Fibroblast of lung (primary cell): ENCODE measurements at places on chromosomes 4 and X.

GRCh38 chr4:151195801-151196200 is 81.2 kb upstream of the PRSS48 start:
- no peak overlapping the region for H3K4me3 ChIP-seq
- H3K36me3 ChIP-seq = no peaks in the 10 kb centered on the region
- peak overlapping the region; percentile 77 for H3K27ac ChIP-seq
- DNase-seq = peak; percentile 78
- H3K4me1 ChIP-seq = peaks cover 3% of the 10 kb centered on the region
- no peaks in the 10 kb centered on the region for H3K27me3 ChIP-seq

- no peaks in the 10 kb centered on the region for H3K36me3 ChIP-seq
- H3K27me3 ChIP-seq = no peaks in the 10 kb centered on the region
- H3K4me3 ChIP-seq = no peak overlapping the region
- H3K27ac ChIP-seq = no peak overlapping the region
- no peak for DNase-seq
Measured at GRCh38 chrX:25383196-25383595, 367.4 kb upstream of the ARX start.

DNA sequence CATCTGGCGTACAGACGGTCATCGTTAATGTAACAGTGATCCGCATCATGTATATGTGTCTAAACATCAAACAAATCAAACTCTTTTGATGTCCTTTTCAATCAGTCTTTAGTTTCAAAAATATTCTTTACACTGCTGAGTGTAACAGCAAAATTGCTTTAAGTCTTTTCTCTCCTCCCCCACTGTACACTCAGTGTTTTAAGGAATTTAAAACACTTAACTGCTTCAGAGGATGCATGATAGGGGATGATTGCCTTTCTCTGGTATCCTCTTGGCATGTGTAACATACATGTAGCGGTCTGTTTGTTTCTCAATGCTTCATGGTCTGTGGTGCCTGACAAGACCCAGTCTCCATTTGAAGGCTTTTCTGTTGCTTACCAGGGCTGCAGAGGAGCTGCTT is 41.6 kb downstream of the LIMCH1 start:
- DNase-seq = no peak
- H3K27me3 ChIP-seq = no peaks in the 10 kb centered on the region
- H3K4me3 ChIP-seq = no peak overlapping the region
- H3K4me1 ChIP-seq = no peaks in the 10 kb centered on the region
- H3K36me3 ChIP-seq = no peaks in the 10 kb centered on the region

GRCh38 chr4:159137176-159137575 is 34.3 kb downstream of the RAPGEF2 start:
- no peak overlapping the region for H3K4me3 ChIP-seq
- DNase-seq = no peak
- no peak overlapping the region for H3K27ac ChIP-seq
- H3K36me3 ChIP-seq = no peaks in the 10 kb centered on the region
- H3K4me1 ChIP-seq = peaks cover 2% of the 10 kb centered on the region

DNA sequence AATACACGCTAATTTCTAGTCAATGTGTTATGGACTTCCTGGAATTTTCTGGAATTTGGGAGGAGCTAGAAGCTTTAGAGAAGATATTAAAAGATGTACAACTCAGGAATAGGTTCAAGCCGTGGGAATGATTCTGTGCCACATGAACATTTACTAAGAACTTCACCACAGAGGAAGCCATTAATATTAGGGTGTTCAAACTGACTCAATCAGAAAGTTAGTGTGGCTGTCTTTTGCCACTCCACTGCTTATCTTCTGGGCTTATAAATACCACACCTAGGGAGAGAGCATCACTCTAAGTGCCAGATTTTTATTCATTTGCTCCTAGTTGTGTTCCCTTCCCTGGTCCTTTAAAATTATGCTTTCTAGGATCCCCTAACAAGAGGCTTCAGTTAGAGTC is 409.8 kb downstream of the KCTD8 start:
- H3K36me3 ChIP-seq = no peaks in the 10 kb centered on the region
- no peaks in the 10 kb centered on the region for H3K4me1 ChIP-seq
- no peaks in the 10 kb centered on the region for H3K27me3 ChIP-seq

GRCh38 chr4:137451172-137451825 is 81.0 kb downstream of the PCDH18 start:
- H3K4me1 ChIP-seq = no peaks in the 10 kb centered on the region
- H3K4me3 ChIP-seq = no peak overlapping the region
- no peak overlapping the region for H3K27ac ChIP-seq
- H3K27me3 ChIP-seq = no peaks in the 10 kb centered on the region
- DNase-seq = peak; percentile 14

DNA sequence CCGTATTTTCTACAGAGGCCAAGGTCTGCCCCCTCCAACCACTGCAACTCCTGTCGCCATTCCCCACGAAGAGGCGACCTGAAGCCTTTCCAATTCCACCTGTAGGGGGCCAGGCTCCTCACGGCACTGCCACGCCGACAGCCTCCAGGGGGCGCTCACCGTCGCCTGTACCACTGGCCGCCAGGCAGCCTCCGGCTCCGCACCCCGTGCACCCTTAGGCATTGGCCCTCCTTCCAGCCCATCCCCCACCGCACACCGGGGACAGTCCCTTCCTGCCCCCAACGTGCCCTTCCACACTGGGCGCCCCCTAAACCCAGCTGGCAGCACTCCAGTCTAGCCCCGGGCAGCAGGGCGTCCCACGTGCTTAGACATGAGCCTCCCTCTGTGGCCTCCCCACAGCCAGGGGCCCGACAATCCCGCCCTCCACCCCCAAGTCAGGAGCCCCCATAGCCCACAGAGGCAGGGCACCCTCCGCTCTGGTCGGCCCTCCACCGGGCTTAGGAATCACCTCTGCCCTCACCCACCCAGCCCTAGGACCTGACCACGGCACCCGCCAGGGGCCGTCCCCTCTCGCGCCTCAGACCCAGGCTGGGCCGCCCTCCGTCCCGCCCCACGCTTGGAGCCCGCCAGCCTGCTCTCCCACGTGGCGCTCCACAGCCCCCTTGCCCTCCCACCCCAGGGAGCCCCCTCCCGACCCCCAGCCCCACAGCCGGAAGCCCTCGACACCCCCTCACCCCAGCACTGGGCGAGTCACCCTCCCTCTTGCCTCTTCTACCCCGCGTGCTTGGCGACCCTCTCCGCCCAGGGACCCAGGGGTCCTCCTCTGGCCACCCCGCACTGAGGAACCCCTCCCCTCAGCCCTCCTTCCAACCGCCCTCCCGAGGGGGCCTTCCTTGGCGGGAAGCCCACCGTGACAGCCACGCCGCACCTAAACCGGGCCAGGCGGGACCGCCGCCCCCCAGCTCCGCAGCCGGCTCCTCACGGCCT is 711 bp downstream of the PNMA6E start:
- H3K27ac ChIP-seq = no peak overlapping the region
- H3K36me3 ChIP-seq = no peaks in the 10 kb centered on the region
- DNase-seq = no peak
- no peaks in the 10 kb centered on the region for H3K27me3 ChIP-seq
- no peak overlapping the region for H3K4me3 ChIP-seq

- no peaks in the 10 kb centered on the region for H3K36me3 ChIP-seq
- peak; percentile 79 for DNase-seq
- no peak overlapping the region for H3K4me3 ChIP-seq
- H3K27me3 ChIP-seq = no peaks in the 10 kb centered on the region
- no peak overlapping the region for H3K27ac ChIP-seq
- H3K4me1 ChIP-seq = no peaks in the 10 kb centered on the region
Measured at GRCh38 chr4:47315346-47315745, 148.2 kb downstream of the COMMD8 start.

- no peak overlapping the region for H3K4me3 ChIP-seq
- H3K27ac ChIP-seq = no peak overlapping the region
- H3K27me3 ChIP-seq = no peaks in the 10 kb centered on the region
- H3K36me3 ChIP-seq = no peaks in the 10 kb centered on the region
Measured at GRCh38 chr4:81930506-81931238, 443.1 kb downstream of the HNRNPD start.

DNA sequence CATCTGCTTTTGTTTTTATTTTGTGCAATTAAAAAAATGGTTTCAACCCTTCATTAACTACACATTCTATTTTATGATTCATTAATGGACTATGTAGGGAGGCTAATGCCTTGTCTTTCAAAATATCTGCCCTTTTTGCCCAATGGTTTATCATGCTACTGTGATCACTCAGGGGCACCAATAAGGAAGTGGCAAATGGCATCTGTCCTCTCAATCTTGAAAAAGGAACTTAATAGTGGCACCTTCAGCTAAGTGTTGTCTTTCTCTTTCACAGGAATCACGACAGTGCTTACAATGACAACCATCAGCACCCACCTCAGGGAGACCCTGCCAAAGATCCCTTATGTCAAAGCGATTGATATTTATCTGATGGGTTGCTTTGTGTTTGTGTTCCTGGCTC is 57.1 kb downstream of the COMMD8 start:
- no peak overlapping the region for H3K4me3 ChIP-seq
- H3K27ac ChIP-seq = no peak overlapping the region
- no peaks in the 10 kb centered on the region for H3K36me3 ChIP-seq
- H3K4me1 ChIP-seq = no peaks in the 10 kb centered on the region
- no peaks in the 10 kb centered on the region for H3K27me3 ChIP-seq

- no peak for DNase-seq
- H3K27ac ChIP-seq = no peak overlapping the region
- no peaks in the 10 kb centered on the region for H3K36me3 ChIP-seq
- H3K4me1 ChIP-seq = no peaks in the 10 kb centered on the region
Measured at GRCh38 chrX:129983575-129984110, 1.2 kb downstream of the BCORL1 start.

DNA sequence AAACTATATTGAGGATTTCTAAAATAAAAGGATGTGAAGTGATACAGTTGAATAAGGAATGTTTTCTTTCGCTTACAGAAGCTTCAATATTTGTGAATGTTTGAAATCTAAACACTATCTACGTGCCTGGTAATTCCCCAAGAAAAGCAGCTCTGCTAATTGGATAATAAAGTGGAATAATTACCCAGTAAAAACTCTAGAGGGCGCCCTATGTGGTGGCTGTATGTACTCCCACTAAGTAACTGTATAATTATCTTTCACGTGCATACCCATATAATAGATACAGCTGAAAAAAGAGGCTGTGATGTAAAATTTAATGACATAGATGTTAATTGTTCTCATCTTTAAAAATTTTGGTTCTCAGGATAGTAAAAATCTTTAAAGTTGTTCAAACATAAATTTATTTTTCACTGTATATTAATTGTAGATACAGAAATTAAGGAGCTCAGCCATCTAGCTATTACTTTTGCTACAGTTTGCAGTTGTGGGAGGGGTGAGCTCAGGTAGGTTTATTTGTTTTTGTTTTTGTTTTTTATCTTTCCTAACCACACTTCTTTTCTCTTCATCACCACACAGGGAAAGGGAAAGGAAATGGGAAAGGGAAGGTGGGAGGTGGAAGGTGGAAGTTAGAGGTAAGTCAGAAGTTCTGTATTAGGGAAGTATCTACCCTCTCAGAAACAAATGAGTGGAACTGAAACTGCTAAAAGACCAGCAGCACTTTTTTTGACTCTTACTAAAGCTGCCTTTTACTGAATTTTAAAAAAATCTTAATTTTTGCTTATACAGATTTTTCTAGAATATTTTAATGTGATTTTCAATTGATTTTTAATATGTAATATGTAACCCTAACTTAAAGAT is 151.7 kb upstream of the RPS6KA6 start:
- no peaks in the 10 kb centered on the region for H3K27me3 ChIP-seq
- no peak for DNase-seq
- H3K4me3 ChIP-seq = no peak overlapping the region
- H3K4me1 ChIP-seq = no peaks in the 10 kb centered on the region
- H3K27ac ChIP-seq = no peak overlapping the region

DNA sequence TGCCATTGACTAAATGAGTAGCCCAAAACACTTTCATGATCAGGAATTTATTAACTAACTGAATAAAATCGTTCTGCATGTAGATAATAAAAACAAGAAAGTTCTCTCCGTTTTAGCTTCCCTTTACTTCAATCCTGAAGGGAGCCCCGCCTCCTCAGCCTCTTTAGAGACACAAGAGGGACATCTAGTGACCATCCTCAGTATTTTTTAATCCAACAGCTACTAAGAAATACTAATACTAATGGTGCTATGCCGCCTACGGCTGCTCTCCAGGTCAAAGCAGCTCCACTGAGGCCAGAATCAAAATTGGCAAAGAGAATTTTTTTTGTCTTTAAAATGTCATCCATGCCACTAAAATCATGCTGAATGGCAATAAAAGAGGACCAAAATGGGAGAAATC is 3.2 kb upstream of the PCDH19 start:
- no peak overlapping the region for H3K4me3 ChIP-seq
- H3K36me3 ChIP-seq = no peaks in the 10 kb centered on the region
- H3K27ac ChIP-seq = no peak overlapping the region
- no peaks in the 10 kb centered on the region for H3K4me1 ChIP-seq
- H3K27me3 ChIP-seq = peaks cover 11% of the 10 kb centered on the region
- DNase-seq = peak; percentile 32

GRCh38 chr4:65943076-65943475 is 272.8 kb upstream of the EPHA5 start:
- H3K27me3 ChIP-seq = no peaks in the 10 kb centered on the region
- DNase-seq = no peak
- no peaks in the 10 kb centered on the region for H3K36me3 ChIP-seq
- H3K27ac ChIP-seq = no peak overlapping the region
- no peaks in the 10 kb centered on the region for H3K4me1 ChIP-seq

GRCh38 chr4:58214376-58214775 is 1104.2 kb upstream of the IGFBP7 start:
- DNase-seq = no peak
- no peaks in the 10 kb centered on the region for H3K4me1 ChIP-seq
- H3K36me3 ChIP-seq = no peaks in the 10 kb centered on the region
- no peak overlapping the region for H3K27ac ChIP-seq
- no peak overlapping the region for H3K4me3 ChIP-seq
- no peaks in the 10 kb centered on the region for H3K27me3 ChIP-seq

DNA sequence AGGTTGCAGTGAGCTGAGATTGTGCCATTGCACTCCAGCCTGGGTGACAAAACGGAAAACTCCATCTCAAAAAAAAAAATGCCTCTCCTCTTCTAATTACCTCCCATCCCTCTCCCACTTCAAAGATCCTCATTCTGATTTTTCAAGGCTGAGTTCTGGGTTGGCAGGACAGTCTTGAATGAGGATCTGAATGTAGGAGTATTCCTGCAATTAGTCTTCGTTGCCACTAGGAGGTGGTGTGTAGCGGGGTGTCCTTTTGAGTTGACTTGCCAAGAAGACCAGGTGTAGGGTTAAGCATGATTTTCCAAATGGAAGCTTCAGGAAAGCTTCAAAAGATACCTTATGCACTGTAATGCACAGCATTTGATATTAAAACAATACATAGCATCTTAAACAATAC is 169.9 kb downstream of the ASMT start:
- H3K4me3 ChIP-seq = no peak overlapping the region
- no peaks in the 10 kb centered on the region for H3K4me1 ChIP-seq
- no peak for DNase-seq
- no peaks in the 10 kb centered on the region for H3K36me3 ChIP-seq
- H3K27me3 ChIP-seq = no peaks in the 10 kb centered on the region

- H3K27ac ChIP-seq = no peak overlapping the region
- H3K4me3 ChIP-seq = no peak overlapping the region
- no peak for DNase-seq
- H3K4me1 ChIP-seq = no peaks in the 10 kb centered on the region
Measured at GRCh38 chr4:13633671-13634070, 6.1 kb upstream of the BOD1L1 start.

- no peaks in the 10 kb centered on the region for H3K27me3 ChIP-seq
- no peak overlapping the region for H3K4me3 ChIP-seq
- no peaks in the 10 kb centered on the region for H3K36me3 ChIP-seq
- H3K27ac ChIP-seq = no peak overlapping the region
Measured at GRCh38 chr4:153582954-153583702, 101.0 kb upstream of the TLR2 start.

GRCh38 chrX:66176134-66176533 is 12.1 kb downstream of the HEPH start:
- no peaks in the 10 kb centered on the region for H3K27me3 ChIP-seq
- no peaks in the 10 kb centered on the region for H3K4me1 ChIP-seq
- H3K36me3 ChIP-seq = no peaks in the 10 kb centered on the region
- no peak for DNase-seq
